ENCODE measurements at places on chromosomes 3 and 15.

DNA sequence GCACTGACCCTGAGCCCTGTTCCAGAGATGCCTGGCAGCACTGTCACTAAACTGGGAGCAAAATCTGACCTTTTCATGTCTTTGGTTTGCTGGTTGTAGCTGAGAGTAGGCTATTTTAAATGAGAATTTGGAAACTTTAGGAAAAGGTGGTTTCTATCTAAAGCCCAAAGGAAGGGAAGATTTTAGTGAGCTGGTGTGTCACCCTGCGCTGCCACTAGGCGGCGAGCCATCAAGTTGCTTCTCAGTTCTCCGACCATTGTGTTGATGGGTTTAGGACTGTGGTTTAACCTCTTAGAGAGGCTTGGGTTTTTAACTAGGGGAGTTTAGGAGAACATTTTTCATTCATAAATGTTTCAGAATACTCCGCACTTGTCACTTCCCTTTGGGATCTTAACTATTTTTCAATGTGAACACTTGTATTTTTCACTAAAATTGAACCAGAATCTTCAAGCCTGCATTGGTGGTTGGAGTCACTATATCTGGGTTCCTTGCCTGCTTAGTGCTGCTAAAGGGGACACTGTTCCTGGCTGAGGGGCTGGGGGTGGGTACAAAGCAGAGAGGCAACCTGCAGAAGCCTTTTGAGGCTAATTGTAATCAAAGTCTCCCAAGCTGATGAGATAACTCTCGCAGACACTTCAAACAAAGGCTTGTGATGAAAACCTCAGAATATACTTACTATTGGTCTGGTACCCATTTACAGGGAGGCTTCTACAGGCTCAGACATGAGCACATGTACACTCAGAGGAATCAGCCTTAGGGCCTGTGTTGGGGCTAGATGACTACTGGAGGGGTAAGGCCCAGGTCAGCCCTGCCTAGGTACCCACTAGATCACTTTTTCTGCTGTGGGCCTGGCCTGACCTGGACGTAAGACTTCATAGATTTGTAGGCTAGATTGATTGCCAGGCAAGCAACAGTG is 16.8 kb downstream of the EXOSC7 start:
- DNase-seq, result no peak

DNA sequence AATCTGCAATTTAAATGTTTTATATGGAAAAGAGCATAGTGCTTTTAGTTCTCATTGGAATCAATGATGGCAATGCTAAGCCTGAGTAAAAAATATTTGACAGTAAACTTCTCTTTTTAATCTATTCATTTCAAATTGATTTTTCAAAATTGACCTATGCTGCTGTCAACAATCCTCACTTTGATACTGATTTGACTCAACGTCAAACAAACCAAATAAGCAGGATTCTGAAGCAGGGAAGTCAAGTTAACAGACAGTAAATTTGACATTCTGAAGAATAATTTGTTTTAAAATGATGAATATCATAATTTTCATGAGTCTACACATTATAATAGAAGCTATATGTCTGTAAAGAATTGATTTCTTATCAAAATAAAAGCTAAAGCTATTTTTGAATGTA is 1053.1 kb downstream of the DIPK2A start:
- no peak for DNase-seq

DNA sequence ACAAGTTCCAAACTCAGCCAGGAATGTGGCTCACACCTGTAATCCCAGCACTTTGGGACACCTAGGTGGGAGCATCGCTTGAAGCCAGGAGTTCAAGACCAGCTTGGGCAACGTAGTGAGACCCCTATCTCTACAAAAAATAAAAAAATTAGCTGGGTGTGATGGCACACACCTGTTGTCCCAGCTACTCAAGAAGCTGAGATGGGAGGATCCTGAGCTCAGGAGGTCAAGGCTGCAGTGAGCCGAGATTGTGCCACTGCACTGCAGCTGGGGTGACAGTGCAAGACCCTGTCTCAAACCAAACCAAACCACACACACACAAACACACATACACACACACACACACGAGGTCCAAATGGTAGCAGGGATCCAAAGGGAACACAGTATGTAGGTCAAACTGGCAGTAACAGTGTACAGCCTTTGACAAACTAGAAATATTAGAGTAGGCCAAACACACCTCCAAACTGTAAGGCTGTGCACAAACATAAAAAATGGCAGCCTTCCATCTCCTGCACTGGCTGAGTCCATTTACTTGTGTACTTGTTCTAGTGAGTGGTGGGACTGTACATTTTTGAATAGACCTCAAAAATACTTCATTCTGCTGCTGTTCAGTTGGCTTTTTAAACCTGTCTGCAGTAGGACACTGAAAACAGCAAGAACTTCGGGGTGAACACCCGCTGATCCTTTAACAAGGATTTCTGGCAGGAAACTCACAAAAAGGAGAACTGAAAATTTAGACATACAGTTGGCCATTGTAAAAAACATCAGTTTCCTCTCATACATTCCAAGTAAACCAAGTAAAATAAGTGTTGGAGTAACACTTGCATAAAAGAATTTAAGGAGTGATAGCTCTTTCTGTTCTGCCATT is 33.6 kb downstream of the INTS14 start:
- DNase-seq, result no peak

DNA sequence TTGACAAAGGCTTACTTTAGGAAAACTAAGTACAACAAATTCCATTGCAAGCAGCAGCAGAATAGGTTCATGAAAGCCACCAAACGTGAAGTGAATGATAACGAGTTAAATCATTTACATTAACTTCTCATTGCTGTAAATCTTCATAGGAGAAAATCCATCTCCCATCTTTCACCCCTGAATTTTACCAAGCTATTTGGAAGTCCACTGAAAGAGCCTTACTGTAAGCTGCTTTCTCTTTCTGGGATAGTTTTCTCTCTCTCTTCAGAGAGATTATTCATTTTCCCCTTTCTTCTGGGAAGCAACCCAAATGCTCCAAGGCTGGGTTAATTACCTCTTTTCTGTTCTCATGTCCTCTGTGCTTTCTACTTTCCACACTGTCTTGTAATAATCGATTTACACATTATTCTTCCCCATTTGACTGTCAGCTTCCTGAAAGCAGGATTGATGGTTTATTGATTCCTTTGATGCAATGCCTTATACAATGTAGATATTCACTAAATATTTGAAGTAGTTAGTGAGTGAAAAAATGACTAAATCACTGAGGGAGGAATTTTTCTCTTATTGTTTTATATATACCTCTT is 914.3 kb upstream of the ARPP21 start:
- DNase-seq, result no peak

- DNase-seq, result no peak
Observed at GRCh38 chr3:30188713-30189112, 417.7 kb upstream of the TGFBR2 start.

Measured in GF-D8 (cell line).